Effector memory CD4-positive, alpha-beta T cell (primary cell): ENCODE measurements at places on chromosomes 12 and 14.

DNA sequence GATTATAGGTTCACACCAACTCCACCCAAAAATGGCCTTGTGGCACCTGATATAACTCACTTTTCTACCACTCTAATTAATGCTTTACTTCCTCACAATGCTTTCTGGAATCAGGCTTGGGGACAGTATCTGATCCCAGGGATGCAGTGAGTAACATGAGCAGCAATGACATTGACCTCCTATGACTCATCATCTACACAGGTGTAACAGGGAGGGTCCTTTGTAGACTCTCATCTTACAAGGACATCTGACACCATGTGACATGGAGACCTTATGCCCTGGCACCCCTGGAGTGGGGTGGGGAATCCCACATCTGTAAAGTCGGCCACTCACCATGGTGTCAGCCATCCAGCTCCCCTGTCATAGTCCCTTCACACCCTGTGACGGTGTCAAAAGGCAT lies 586.4 kb downstream of the MED13L start:
- DNase-seq = no peak

DNA sequence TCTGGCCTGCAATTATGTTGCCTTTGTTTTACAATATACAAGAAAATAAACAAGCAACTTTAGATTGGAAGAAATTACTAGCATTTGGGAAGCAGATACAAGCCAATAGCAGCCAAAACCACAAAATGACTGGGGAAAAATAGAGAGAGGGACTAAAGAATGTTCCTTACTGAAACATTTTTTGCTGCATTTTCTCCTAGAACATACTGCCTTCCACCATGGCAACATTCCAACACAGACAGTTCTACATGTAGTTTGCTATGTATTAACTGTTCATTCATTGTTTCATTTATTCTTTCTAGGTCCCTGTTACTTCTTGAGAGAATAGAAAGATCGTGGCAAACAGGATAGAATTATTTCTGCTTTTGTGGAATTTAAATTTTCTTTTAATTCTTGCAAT lies 530.2 kb downstream of the RPS29 start:
- DNase-seq = no peak

GRCh38 chr14:74207943-74208342 lies 31.3 kb upstream of the VSX2 start:
- no peak for DNase-seq

GRCh38 chr12:121511916-121512315 lies 68.9 kb downstream of the KDM2B start:
- no peak for DNase-seq

DNA sequence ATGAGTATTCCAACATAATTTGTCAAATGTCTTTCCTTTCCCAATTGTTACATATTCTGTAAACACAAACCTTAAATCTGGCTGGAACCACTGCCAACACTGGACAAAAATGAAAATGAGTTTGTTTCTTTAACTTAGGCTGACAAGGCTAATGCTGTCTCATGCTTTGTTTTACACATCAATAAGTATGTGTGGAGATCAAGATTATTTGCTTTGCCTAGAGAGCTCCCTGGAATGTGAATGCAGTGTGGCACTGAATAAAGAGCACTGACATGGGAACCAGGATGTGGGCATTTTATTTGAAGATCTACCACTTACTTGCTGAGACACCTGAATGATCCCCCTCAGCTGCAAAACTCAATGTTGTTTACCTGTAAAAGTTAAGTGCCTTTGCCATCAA lies 61.7 kb downstream of the RALGAPA1 start:
- no peak for DNase-seq

GRCh38 chr12:58139894-58140293 lies 198.5 kb downstream of the ATP23 start:
- no peak for DNase-seq

GRCh38 chr14:21095430-21096205 lies 2.8 kb downstream of the ZNF219 start:
- DNase-seq = no peak

- DNase-seq = no peak
Measured at GRCh38 chr12:1367331-1368291, 226.8 kb downstream of the FBXL14 start.

GRCh38 chr12:128791395-128792322 lies 32.1 kb downstream of the SLC15A4 start:
- DNase-seq = no peak

GRCh38 chr12:132181570-132182200 lies 37.4 kb downstream of the NOC4L start:
- no peak for DNase-seq

GRCh38 chr14:85415015-85415712 lies 114.8 kb upstream of the FLRT2 start:
- no peak for DNase-seq

GRCh38 chr14:39033371-39033770 lies 69.7 kb downstream of the SEC23A start:
- no peak for DNase-seq

GRCh38 chr14:34181338-34181737 lies 230.5 kb upstream of the EGLN3 start:
- no peak for DNase-seq

DNA sequence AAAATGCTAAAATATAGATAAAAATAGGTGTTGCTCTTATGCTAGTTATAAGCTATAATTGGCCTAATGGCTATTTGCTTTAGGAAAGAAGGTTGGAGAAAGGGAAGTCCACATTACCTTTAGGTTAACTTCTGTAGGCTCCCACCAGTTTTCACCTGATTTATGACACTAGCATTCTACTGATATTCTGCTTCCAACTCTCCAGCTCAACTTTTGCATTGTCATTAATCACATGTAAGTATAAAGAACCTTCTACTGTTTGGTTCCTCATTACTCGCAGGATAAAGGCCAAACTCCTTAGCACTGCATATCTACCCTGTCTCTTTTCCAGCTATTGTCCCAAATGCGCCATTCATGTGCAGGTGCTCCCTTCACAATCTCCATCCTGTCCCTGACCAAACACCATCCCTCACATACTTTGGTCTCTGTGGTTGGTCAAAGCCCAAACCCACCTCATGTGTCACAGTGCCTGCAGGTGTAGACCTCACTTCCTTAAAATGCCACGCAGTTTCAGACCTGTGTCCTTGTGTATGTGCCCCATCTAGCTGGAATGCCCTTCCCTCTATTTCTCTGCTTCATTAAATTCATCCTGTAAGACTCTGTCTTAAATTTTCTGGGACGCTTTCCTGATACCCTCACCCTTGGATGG lies 3.3 kb downstream of the DDHD1 start:
- DNase-seq = no peak

DNA sequence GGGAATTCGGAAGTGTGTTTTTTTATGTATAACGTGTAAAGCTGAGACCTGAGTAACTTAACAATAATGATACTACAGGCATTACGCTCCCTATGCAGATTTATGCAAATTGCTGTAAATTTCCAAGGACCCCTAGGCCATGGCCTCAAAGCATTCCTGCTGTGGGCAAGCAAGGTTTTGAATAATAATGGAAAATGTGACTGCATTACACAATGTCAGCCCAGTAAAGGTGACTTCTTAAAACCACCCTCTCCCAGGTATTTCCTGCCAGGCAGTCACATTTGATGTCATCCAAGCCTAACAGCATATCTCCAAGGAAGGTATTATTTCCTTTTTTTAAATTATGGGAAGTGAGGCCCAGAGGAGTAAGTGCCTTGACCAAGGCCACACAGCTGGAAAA lies 621.0 kb downstream of the BCL11B start:
- DNase-seq = no peak

DNA sequence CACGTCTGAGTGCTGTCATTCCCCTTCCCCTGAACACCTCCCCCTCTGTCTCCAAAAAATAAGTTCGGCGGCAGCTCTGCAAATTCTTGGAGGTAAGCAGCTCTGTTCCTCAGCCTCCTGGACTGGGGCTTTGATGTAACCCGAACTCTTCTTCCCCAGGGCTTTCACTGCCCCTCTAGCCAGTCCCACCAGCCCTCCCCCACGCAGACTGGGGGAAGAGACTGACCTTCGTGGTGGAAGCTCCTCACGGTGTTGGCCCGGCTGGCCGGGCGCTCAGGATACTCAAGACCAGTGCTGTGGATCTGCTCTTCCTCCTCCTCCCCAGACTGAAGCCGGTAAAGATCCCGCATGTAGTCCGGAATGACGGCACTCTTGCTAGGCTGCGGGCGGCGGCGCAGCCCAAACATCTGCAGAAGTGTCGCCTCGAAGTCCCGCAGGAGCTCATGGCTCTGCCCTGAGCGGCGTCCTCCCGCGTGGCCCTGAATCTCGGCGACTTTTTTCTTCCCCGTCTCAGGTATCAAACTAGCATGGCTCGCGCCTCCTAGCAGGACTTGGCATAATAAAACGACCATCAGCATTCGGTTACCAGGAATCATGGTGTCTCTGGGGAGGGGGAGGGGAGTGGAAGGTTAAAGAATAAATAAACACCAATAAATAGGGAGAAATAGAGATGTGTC lies 4.9 kb downstream of the BMP4 start:
- no peak for DNase-seq

- no peak for DNase-seq
Measured at GRCh38 chr12:29245246-29245645, 96.2 kb downstream of the FAR2 start.

DNA sequence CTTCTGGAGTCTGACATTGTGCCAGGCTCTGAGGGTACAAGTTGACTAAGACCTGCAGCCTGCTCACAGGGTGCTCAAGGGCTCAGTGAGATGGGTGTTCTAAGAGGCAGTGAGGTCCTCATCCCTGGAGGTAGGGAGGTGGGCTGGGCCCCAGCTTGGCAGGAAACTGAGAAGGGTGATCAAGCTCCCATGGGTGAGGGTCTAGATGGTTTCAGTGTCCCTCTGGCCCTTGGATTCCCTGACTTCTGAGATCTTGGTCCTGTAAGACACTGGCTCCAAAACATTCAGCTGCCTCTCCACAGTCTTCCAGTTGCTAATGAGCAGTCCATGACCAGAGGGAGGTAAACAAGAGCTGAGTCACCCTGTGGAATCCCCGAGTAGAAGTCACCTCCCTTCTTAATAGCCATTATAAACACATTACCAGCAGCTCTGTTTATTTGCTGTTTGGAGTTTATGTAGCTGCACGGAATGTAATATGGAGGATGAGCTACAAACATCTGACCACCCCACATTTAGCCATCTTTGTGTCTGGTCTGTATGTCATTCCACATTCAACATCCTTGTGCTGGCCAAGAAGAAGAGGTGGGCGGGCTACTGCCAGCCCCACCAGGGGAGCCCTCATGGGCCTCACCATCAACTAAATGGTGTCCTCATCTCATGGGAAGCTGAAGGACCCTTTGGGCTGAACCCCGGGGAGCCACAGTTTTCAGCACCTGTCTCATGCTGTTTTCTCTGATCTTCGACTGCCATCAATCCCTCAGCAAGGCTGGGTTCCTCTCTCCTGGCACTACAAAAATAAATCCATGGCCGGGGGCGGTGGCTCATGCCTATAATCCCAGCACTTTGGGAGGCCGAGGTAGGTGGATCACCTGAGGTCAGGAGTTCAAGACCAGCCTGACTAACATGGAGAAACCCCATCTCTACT lies 37.2 kb upstream of the BDKRB2 start:
- no peak for DNase-seq

- no peak for DNase-seq
Measured at GRCh38 chr12:5416571-5416970, 15.3 kb upstream of the NTF3 start.

DNA sequence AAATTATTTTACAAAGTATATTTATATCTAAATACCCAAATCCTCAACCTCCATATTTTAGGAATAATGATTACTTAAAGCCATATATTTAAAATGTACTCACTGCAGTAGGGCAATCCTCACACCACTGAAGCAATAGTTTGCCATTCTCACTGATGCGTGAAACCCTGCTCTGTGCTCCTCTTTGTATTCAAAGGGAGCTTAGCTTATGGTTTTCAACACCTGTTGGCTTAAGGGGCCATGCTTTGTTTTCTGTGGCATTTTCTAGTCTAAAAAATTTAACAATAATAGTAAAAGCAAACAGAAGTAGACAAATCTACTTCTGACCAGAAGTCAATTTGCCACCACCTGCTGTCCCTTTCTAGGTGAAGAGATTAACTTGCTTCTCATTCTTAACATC lies 294.6 kb downstream of the FLRT2 start:
- DNase-seq = no peak

DNA sequence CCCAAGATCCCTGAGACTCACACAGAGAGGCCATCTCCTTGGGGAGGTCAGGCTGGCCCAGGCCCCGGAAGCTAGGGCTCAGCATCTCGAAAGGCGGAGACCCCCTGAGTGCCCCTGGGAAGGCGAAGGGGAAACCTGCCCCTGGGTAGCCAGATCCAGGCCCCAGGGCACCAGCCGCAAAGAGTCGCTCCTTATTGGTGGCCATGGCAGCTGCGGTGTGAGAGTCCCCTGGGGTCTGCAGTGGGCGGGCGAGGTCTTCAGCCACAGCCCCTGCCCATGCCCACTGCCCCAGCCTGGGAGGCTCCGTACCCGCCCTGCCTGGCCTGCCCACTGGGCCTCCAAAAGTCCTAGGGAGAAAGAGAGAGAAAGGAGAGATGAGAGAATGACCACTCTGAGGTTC lies 4.7 kb downstream of the RARG start:
- no peak for DNase-seq

- DNase-seq = no peak
Measured at GRCh38 chr12:122137681-122138080, 36.3 kb downstream of the IL31 start.

GRCh38 chr12:105713606-105714305 lies 383.3 kb downstream of the C12orf75 start:
- no peak for DNase-seq

GRCh38 chr14:46573498-46573897 lies 78.1 kb downstream of the RPL10L start:
- DNase-seq = no peak

GRCh38 chr14:29757711-29758233 lies 169.9 kb downstream of the PRKD1 start:
- no peak for DNase-seq

GRCh38 chr12:58841058-58841798 lies 79.1 kb downstream of the LRIG3 start:
- no peak for DNase-seq

DNA sequence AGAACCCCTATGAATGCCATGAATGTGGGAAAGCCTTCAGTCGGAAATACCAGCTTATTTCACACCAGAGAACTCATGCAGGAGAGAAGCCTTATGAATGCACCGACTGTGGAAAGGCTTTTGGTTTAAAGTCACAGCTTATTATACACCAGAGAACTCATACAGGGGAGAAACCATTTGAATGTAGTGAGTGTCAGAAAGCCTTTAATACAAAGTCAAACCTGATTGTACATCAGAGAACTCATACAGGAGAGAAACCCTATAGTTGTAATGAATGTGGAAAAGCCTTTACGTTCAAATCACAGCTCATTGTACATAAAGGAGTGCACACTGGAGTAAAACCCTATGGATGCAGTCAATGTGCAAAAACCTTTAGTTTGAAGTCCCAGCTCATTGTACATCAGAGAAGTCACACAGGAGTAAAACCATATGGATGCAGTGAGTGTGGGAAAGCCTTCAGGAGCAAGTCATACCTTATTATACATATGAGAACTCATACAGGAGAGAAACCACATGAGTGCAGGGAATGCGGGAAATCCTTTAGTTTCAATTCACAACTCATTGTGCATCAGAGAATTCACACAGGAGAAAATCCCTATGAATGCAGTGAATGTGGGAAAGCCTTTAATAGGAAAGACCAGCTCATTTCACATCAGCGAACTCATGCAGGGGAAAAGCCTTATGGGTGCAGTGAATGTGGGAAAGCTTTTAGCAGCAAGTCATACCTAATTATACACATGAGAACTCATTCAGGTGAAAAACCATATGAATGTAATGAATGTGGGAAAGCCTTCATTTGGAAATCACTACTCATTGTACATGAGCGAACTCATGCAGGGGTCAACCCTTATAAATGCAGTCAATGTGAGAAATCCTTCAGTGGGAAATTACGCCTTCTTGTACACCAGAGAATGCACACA lies 22.3 kb downstream of the ZNF268 start:
- no peak for DNase-seq
